ENCODE measurements at places on chromosomes 11 and 22.
A peak's percentile ranks its signal among the peaks of the same experiment; 100 is the strongest.

DNA sequence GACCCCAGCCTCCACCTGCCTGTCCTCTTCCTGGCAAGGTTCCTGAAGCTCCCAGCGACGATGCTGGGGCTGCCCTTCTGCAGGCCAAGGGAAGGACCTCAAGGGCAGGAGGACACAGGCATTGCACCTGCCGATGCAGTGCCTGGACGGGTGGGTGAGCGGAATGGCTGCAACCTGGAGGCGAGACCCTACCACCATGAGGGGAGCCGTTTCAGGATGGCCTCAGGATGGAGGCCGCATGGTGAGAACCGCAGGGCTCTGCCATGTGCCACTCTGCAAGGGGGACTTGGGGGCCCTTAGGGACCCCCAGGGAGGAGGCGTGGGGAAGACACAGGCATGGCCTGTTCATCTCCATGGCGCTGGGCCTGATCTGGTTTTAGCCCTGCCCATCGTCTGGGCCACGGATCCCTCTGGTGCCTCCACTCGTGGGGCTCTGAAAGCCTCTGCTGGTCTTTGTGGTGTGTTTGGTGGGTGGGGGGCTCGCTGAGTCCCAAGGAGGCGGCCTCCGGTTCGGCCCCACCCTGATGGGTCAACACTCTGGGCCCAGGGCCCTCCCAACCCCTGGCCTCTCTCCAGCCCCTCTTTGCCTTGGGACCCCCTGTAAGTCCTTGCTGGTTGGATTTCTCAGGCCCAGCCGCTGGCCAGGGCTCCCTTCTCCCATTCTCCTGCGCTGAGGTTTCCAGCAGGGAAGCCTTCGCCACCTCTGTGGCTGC is 1.3 kb upstream of the LSP1 start:
- DNase-seq: no peak

- DNase-seq: no peak
These were observed 22.5 kb upstream of the SEPTIN5 start for GRCh38 chr22:19691721-19692341.

- no peak for DNase-seq
These were observed 27.7 kb upstream of the RAB1B start for GRCh38 chr11:66240781-66241136.

DNA sequence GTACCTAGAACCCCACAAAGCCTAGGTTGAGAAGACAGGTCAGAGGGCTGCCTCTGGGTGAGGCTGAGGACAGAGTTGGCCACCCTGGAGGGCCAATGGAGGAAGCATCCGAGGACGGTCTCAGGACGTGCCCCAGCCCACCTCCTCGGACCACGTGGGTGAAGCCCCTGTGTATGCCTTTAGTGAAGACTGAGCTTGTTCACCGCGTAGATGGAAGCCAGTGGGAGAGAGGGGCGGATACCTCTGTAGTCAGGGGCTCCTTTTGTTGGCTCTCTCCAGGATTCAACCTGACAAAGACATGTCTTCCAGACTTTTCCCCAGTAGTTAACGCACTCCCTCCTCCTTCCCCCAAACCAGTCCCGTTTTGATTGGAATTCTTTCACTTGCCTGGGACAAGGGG is 110.7 kb downstream of the ZBTB16 start:
- DNase-seq: no peak

GRCh38 chr22:28009272-28009827 is 90.3 kb upstream of the PITPNB start:
- peak; percentile 76 for DNase-seq

DNA sequence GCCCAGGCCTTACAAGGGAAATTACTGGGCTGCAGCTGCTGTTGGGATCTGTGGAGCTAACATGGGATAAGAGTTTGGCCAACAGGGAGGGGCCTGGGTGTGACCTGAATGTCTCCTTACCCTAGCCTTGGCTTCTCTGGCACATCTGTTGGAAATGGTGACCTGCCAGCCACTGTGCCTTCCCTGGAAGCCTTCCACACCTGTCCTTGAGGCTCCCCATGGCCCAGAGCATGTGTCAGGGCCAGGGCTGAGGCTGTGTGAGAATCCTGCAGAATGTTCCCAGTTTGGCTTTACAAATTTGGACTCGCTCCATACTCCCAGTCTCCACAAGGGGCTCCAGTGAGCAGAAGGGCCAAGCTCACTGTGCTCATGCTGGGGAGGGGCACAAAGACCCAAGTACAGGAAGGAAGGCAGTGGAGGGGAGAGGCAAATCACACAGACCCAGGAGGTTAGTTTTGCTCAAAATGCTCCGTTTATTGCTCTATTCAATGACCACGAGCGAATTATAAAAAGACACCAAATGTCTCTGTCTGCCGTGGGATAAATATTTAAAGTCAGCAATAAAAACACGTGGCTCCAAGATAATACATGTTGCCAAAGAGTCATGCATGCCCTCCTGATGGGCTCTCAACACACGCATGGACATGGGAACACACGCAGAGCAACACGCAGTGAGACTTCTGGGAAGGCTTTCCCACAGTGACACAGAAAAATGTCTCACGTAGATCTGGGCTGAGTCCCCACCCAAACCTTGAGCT is 1.7 kb upstream of the IGSF22 start:
- DNase-seq: peak; percentile 40

DNA sequence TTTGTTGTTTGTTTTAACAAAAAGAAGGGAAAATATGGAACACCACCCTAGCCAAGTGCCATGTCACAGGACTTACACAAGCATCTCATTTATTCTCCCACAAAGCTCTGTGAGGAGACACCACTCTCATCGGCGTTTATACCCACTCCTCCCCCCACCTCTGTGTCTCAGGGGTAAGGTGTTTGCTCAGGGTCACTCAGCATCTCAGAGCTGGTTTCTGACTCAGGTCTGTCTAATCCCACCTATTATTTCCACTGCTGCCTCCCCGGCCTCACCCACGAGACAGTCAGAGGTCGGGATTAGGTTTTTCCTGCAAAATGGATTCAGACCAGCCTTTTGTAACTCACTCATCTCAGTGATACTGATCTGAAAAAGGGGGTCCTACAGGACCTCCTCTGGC is 786.0 kb downstream of the OPCML start:
- no peak for DNase-seq

- no peak for DNase-seq
These were observed 722.2 kb upstream of the TENM4 start for GRCh38 chr11:80163011-80163410.

DNA sequence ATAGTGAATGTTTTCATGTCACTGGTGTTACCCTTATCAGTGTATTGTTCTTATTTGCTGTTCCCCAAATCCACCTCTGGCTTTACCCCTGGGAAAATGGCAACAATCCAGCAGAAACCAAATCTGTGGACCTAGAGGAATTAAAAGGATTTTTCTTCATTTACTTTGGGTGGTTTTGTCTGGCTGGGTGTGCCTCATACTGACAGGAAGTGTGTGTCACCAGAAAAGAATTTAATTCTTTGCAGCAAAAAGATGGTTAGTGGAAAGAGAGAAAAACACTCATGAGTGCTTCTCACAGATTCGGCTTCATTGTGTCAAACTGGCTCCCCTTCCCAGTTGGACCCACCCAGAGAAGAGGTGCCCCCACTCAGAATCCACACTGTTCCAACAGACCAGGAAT is 38.9 kb downstream of the FZD4 start:
- no peak for DNase-seq

DNA sequence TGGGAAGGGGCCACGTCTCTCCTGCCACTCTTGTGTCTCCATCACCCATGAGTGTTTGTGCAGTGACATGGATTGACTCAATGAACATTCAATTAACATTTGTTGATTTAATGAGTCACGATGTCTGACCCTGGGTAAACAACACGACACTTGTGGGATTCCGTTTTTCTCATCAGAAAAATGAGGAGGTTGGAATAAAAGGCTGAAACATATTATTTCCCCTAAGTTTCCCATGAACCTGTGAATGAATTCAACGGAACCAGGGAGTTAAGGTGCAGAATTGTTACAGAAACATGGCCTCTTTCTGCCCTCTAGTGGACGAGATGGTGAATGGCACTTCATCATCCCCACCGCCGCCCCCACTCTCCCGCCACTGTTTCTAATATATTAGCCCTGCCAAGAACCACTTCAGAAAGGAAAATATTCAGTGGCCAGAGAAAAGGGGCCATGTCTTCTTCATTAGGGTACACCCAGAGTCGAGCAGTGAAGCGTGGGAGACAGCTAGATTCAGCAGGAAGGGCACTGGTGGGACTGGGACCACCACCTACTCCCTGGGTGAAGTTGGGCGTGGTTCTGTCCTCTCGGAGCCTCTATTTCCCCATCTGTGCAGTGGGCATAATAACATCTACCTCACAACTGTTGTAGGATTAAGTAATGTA is 46.3 kb upstream of the SYT13 start:
- peak; percentile 32 for DNase-seq

- no peak for DNase-seq
These were observed 265.7 kb upstream of the CADM1 start for GRCh38 chr11:115769891-115770290.

GRCh38 chr11:126333142-126333541 is 22.3 kb upstream of the ST3GAL4 start:
- DNase-seq: no peak
